ENCODE measurements at places on chromosomes 3 and 15. TPM values are rescaled to one million over a fixed set of nuclear protein-coding genes. Genes with fewer than 3 reads are reported as not detected.

DNA sequence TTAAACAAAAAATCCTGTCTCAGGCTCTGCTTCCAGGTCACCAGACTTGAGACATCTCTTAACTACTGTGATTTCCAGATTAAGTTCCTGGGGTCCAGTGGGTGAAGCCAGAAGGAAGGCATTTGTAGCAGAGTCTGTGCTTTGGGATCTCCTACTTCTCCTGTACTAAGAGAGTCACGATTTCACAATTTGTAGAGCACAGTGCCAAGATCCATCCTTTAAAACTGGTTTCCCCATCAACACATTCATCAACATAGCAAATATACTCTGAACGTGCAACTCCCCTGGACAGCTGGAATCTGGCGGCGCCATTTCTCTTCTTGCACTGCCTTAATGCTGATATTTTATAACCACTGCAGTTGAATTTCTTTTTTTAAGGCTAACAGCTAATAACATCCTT is 33.2 kb downstream of the CDCP1 start:
- no peak for DNase-seq

- DNase-seq: no peak
Measured at GRCh38 chr3:46829699-46830208, 33.5 kb downstream of the MYL3 start.

GRCh38 chr15:57082054-57082728 is 163.7 kb downstream of the TCF12 start:
- no peak for DNase-seq

- no peak for DNase-seq
Measured at GRCh38 chr3:115062009-115062408, 85.1 kb downstream of the ZBTB20 start.

Gene GP5
- 0.10 TPM for polyA plus RNA-seq

Gene SLC6A1
- not detected for polyA plus RNA-seq

DNA sequence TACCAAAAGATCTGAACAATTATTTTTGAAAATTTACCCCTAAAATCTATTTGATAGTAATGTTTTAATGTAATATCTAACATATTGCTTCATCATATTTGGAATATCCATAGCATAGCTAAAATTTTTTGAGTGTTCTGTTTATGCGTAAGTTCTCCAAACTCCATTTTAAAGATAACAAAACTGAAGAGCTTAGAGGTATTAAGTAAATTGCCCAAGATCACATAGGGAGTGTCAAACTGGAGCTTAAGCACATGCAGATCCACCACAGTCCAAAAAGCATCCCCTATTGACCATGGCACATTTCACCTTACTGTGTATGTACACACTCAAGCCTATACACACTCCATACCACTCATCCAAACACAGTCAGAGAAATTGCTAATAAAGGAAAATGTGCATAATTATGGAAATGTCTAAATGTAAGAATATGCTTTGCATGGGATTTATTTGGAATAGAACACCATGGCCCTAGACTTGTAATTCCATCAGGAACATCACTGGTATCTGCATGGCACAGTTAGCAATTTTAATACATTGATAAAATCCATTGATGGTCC is 85.2 kb upstream of the TGFBR2 start:
- DNase-seq: no peak

GRCh38 chr3:52310861-52311575 is 5.1 kb upstream of the DNAH1 start:
- DNase-seq: no peak

GRCh38 chr15:62527387-62527786 is 362.3 kb upstream of the C2CD4B start:
- DNase-seq: no peak

Gene PCBP4
- 54.6 TPM for polyA plus RNA-seq

DNA sequence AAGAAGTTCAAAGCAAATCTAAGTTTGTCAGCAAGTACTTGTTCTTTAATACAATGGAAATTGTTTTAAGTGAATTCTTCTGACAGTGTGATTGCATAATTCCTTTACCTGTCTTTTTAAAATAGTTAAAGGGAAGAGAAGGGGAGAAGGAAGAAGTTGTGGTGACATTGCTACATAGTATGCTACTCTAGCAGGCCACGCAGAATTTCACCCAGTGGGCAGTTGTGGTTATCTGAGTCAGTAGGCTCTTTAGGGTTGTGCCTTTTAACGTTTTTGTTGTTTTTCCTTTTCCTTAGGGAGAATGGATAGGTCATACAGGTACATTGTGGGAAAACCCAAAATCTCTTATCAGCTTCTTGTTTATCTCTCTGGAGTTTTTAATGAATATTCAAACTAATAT is 40.4 kb downstream of the KIF15 start:
- no peak for DNase-seq

Gene C3orf33
- 2.5 TPM for polyA plus RNA-seq

Gene GPR149
- not detected for polyA plus RNA-seq
